Renal cortex interstitium (tissue), 15 donors: ENCODE measurements at places on chromosomes 2 and 18.

GRCh38 chr2:233202531-233202944 lies 48.9 kb upstream of the ATG16L1 start:
- DNase-seq, result no peak

- no peak for DNase-seq
These were observed 5.7 kb downstream of the EHD3 start for GRCh38 chr2:31239593-31240177.

DNA sequence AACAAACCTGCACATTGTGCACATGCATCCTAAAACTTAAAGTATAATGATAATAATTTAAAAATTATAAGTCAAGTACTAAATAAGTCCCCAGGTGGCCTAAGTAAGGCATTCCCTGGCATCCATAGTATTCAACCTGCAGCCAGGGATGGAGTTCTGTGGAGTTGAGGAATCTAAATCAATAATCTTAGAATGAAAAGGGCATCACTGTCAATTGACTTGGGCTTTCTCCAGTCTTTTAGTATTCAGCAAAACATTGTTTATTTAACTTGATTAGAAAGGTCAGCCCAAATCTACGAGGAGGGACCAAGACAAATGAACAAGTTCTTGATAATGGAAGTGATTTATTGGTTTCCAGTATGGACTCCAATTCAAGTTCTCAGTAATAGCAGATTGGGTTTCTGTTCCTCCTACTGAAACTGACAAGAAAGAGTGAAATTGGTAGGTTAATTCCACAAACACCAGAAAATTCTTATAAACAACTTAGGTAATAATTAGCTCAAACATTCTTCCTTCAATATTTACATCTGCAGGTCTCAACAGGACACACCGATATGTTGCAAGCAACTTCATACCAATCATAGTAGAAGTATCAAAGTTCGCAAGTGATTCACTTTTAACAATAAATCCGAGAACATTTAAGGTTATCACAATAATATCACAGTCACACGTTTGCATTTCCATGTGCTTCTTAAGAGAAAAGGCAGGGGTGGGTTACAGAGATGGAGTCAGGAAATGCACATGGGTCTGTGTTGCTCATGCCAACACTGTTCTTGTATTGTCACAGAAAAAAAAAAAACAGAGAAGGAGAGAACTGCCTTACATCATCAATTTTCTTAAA lies 51.7 kb upstream of the EHBP1 start:
- no peak for DNase-seq

DNA sequence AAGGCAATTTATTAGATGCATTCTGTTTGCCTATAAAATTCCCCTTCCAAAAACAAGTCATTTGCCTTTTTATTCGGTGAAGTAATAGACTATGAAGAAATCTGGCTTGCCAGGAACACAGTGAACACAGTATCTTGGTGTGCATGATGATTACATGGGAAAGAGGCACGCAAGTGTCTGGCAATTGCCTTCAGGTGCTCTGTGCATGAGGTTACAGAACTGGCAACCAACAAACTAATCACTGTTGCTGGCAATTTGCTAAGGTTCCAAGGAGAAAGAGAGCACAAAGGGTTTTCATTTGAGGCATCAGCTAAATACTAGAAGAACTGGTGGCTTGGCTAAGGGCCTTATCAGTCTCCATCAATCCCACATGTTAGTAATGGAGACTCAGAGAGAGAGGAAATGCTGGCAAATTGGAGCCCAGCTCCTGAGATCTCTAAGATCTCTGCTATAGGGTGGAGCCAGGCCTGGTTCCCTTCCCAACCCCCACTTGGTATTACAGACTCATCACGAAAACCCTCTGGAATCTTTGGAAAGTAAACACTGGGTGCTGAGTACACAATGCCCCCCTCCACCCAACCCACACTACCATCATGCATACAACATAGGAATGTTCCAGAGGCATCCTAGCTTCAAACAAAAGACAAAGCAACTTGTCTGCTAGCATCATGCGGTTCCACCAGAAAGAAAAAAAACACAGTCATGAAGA lies 10.4 kb downstream of the RNF152 start:
- no peak for DNase-seq

DNA sequence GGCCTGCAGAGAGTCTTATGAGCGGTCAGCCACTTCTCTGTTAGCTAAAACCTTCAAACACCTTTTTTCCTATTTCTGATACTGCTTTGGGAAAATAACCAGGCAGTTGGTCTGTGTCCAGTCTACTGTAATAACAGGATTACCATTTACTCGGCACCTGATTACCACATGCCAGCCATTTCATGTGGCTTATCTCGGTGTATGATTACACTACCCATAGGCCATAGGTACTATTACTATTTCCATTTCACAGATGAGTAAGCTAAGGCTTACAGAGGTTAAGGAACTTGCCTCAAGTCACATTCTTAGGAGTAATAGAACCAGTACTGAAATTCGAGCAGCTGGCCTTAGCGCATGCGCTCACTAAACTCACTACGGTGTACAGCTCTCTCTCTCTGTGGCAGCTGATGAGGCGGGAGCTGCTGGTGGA lies 147.2 kb upstream of the L3MBTL4 start:
- no peak for DNase-seq

DNA sequence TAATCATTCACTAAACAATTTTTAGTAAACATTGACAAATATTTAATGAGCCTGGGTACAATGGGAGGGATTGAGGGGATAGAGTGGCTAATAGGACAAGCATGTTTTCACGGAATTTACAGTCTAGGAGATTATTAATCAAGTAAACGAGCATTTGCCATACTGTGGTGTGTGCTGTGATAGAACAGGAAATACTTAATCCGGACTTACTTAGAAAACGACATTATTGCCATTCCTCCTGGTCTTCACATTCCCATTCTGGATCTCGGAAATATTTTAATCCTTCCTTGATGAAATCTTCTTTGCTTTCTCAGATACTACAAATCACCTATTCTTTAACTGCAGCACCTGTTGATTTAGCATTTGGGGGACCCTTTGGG lies 905 bp downstream of the TTLL4 start:
- DNase-seq, result no peak

- DNase-seq, result no peak
These were observed 49.0 kb downstream of the PIAS2 start for GRCh38 chr18:46868169-46868921.

- no peak for DNase-seq
These were observed 7.2 kb upstream of the ABCB11 start for GRCh38 chr2:169038338-169038757.

- no peak for DNase-seq
These were observed 459.8 kb downstream of the METTL4 start for GRCh38 chr18:2111456-2111855.

DNA sequence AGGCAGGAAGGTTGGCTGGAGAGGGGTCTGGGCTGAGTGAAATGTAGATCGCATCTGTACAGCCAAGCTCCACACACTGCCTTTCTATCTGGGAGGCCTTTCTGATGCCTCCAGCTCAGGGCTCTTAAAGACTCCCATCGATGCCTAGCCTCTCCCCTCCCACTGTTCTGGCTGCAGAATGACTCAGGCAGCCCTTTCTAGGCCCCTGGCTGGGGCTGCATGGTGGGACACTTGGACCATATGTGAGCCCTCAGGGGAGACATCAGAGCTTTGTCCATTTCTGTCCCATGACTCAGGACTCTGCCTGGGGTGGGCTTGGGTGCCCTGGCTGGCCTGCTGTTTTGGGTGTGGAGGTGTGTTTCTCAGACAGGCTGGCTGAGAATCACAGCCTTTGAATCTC lies 101.3 kb downstream of the CELF4 start:
- no peak for DNase-seq

DNA sequence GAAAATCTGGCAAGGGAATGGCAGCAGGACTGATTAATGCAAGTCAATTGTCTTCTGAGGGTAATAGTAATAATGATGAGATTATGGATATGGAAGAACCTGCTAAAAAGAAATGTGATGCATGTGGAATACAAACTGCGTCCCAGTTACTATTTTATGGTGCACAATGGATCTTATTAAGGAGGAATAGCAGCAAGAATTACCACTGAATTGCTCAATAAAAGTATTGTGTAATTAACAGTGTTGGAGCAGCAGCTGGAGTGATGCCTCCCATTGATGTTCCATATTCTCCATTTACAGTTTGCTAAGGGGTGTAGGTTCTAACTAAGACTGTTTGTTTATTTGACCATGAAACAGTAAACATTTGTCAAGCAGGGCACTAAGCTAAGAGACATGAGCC lies 167.9 kb downstream of the HRH4 start:
- DNase-seq, result no peak

DNA sequence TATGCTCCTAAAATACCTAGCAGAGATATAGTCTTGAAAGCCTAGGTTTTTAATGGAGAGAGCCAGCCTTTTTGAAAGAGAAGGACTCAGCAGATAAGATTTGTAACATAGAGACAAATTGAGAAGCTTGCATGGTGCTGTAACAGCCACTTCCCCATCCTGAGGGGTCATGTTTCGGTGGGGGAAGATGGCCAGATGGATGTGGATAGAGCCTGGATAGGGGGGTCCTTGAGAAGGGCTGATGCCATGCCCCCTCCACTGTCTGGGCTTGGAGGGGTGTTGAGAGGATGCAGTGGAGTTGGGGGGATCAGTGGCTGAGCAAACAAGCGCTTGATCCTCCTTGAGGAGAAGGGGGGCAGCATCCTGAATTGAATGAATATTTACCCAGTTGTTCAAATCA lies 178.0 kb upstream of the HS6ST1 start:
- DNase-seq, result no peak

GRCh38 chr2:15238028-15238427 lies 323.1 kb downstream of the NBAS start:
- no peak for DNase-seq

- no peak for DNase-seq
These were observed 268.9 kb upstream of the SMIM21 start for GRCh38 chr18:75696391-75696790.

DNA sequence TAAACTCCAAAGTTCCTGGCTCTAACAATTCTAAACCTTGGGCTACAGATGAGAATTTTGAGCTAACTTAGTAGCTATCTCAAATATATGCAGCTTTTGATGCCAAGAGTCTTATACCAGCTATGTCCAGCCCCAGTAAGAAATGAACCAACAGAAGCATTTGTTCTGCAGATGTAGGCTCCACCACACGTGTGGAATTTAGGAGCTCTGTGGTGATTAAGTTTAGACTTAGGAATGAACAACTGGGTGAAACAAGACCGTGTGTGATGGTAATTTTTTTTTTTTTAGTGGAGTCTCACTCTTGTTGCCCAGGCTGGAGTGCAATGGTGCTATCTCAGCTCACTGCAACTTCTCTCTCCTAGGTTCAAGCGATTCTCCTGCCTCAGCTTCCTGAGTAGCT lies 179.7 kb downstream of the ANKRD30B start:
- no peak for DNase-seq

GRCh38 chr2:79099140-79099686 lies 11.4 kb upstream of the REG1B start:
- no peak for DNase-seq

- DNase-seq, result peak; percentile 9
These were observed 85.8 kb upstream of the FAM237A start for GRCh38 chr2:206556357-206556949.

DNA sequence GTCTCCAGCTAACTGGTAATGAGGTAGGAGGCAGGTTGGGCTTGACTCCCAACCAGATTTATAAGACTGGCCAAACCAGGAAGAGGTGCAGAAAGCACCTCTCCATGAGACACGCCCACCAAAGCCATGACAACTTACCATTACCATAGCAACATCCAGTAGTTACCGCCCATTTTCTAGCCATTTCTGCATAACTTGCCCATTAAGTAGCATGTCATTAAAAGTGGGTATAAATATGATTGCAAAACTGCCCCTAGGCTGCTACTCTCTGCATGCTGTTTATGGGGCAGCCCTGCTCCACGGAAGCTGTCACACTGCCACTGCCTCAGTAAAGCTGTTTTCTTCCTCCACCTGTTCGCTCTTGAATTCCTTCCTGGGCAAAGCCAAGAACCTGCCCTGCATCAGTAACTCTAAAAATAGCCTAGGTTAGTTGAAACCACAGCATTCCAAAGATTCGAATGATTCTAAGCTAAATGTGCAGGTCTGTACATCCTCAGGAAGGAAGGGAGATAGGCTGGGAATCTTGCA lies 131.9 kb downstream of the ATL2 start:
- no peak for DNase-seq

- no peak for DNase-seq
These were observed 18.9 kb downstream of the CREG2 start for GRCh38 chr2:101368376-101368775.

- DNase-seq, result no peak
These were observed 18.4 kb upstream of the CNDP2 start for GRCh38 chr18:74477771-74478170.

GRCh38 chr2:56184500-56185011 lies 766 bp downstream of the CCDC85A start:
- no peak for DNase-seq

GRCh38 chr2:2887772-2888387 lies 489.7 kb downstream of the EIPR1 start:
- no peak for DNase-seq

DNA sequence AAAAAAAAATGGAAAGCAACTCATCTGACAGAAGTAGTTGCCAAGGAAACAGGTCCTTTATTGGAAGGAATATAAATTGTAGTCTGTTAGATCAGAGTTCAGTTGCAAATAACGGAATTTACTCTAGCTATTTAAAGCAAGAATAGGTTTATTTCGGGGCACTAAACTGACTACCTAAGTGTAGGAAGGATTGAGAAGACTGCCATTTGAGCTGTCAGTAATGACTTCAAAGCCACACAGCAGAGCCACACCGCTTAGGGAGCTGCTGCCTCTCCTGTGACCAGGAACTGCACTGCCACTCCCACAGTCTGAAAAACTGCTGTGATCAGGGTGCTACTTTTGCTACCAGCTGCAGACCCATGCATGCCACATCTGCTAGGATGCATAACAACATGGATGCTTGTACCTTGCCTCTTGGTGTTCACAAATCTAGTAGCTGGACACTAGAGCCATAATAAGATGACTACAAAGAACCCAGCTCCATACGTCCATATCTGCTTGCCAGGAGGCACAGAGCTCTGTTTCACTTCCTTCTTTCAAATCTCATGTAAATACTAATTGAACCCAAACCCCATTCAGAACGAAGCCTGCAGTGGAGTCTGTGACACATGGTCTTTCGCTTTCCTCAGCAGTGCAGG lies 2.2 kb downstream of the DSG2 start:
- no peak for DNase-seq

GRCh38 chr18:52334896-52335295 lies 5.1 kb upstream of the DCC start:
- no peak for DNase-seq

DNA sequence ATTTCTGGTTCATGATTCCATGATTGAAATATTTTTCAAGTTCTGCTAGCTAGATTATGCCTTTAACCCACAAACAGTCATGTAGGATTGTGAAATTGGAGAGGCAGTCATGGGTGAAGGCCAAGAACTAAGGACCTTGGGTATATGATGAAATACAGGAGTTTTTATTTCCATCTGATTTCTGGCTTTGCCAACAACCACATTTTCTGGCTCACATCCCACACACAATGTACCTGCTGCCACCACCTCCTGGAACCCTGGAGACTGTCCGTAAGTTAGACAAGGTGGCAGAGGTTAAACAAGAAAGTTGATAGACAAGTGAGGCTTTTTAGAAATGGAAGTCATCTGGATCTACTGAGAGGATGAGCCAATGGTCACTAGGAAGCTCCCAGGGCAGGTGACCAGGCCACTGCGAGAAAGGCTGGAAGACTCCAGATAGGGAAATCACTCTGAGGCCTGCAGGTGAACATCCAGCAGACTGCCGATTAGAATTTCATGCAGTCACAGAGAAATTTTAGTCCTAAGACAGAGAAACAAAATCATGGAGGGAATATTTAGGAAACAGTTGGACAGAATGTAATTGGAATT lies 402.0 kb downstream of the ALK start:
- no peak for DNase-seq

GRCh38 chr2:203579730-203580129 lies 44.6 kb upstream of the RAPH1 start:
- DNase-seq, result no peak

GRCh38 chr2:121074293-121074932 lies 210.6 kb downstream of the TFCP2L1 start:
- no peak for DNase-seq
